ENCODE measurements at places on chromosomes 5 and 9.

- DNase-seq = no peak
Measured at GRCh38 chr5:561408-561807, 37.2 kb upstream of the SLC9A3 start.

DNA sequence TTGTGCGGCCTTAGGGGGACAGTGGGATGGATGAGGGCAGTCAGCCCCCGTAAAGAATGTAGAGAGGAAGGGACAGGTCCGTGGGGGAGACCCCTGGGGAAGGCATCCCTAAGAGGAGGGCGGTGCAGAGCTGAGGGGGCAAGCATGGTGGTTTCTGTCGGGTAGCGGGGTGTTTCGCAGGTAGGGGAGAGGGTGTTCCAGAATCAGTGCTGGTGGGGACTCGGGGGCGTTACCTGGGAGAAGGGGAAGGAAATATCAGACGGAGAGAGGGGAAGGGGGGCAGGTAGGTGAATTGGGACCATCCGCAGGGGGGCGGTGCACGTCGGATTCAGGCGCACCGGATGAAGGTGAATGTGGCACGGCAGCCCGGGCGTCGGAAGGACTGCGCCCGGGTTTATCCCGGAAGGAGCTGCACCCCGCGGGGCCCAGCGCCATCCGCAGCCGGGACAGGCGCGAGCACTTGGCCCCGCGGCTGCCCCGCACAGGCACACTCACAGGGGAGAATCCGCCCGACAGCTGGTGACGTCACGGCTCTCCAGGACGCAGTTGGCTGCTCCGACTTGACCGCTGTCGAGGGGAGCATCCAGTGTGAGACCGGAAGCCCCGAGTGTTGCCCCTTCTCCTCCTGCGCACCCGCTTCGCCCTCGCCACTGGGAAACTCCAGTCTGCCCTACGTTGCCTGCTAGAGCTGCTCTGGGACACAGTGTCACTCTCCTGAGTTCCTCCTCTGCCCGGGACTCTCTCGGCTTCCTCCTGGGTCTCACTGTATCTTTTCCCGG, 1.3 kb downstream of the CD72 start:
- DNase-seq = no peak

DNA sequence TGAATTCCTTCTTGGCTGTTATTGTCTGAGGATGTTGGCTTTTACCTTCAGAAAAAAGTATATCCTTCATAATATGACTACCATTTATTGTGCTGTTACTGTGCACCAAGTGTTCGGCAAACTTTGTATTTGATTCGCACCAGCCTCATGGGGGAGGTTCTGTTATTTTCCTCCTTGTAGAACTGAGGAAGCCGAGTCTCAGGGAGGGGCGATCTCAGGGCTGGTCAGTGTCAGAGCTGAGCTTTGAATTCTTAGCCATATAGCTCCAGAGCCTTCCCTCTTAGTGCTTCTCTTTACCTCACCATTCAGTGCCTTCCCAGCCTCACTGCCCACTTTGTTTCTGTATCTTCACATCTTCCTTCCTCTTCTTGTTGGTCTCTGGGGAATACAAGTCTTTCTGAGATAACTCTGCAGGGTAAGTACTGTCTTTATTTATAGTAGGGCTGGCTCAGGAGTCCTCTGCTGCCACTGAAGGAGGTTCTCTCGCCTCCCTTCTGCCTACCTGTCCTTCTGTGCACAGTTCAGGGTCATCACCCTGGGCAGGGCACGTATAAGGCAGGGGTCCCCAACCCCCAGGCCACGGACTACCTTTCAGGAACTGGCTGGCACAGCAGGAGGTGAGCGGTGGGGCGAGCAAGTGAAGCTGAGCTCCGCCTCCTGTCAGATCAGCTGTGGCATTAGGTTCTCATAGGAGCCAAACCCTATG, 48.4 kb downstream of the GALNT10 start:
- no peak for DNase-seq

GRCh38 chr9:8832955-8833354, 1033.4 kb upstream of the DMAC1 start:
- DNase-seq = no peak

DNA sequence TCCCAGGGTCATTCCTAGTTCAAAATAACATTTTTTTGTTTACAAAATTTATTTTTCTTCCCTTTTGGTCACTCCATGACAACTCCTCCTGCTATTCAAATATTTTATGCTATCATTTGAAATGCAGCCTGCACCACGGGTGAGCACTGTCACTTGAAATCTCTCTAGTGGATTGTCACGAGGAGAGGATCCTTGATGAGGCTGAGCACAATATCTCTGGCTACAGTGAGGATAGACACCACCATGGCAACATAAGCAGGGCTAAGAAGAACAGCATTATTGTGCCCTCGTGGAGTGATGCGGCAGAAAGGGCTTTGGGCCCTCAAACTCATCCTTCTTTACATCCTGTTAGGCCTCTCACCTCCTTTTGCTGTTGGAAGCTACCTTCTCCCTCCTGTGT, 321.9 kb downstream of the RAB3C start:
- no peak for DNase-seq

GRCh38 chr9:77307166-77307565, 129.8 kb downstream of the VPS13A start:
- DNase-seq = no peak

DNA sequence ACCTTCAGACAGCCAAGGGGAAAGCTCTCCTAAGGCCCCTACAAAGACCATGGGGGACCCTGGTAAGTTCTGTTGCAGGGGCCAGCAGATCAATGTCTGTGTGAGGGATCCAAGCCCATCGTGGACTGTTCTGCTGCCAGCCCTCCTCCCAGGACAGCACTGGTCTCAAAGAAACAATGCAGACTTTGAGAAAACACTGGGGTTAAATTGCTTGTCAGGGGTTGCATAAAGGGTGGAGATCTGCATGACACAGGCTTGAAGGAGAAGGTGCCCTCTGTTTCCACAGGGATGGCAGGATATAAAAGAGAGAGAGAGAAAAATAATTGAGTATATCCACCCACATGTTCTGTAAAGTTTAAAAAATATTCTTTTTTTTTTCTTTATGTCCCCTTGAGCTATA, 157.6 kb upstream of the TBC1D2 start:
- DNase-seq = no peak

DNA sequence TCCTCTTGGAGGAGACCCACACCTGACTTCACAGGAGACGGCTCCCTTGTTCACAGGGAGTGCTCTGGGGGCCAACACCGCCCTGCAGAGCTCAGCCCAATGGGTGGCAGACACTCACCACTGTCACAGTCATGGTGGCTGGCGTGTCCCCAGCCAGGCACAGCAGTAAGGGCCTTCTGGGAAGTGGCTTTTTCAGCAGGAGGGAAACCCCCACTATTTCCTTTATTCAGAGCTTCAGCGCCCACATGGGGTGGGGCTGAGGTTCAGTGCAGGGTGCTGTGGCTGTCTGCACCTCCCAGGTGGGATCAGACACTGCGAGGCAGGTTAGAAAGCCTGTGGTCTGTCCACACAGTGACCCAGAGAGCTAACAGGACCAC, 3.6 kb upstream of the SNAPC4 start:
- no peak for DNase-seq

- DNase-seq = no peak
Measured at GRCh38 chr5:40736103-40736875, 19.5 kb downstream of the TTC33 start.

DNA sequence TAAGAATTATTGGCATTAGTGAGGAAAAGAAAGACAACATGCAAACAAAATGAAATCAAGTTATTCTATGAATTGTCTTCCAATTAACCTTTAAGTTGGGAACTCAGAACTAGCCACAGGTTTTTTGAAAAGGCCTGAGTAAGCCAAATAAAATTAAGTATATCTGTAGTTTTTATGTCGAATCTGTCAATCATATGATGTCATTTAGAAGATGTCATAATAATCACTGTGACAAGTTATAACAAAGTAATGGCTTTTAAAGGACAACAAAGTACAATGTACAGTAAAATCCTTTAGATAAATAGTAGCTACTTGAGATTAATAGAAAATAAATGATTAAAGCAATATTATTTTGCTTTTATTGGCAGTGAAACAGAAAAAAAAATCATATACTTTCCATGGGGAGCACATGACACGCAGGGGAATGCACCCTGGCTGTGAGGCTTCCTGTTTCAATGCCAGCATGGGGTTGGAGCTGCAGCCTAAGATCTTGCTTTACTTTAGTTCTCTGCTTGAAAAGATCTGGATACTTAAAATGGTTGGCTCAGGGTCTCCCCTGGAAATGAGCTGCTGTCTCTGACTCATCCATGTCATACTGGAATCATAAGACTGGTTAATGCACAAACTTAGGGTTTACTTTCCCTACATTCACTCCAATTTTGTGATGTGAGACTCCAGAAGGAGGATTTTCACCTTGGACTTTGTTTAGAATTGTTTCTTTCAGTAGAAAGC, 284.3 kb downstream of the TAF11L14 start:
- DNase-seq = no peak

DNA sequence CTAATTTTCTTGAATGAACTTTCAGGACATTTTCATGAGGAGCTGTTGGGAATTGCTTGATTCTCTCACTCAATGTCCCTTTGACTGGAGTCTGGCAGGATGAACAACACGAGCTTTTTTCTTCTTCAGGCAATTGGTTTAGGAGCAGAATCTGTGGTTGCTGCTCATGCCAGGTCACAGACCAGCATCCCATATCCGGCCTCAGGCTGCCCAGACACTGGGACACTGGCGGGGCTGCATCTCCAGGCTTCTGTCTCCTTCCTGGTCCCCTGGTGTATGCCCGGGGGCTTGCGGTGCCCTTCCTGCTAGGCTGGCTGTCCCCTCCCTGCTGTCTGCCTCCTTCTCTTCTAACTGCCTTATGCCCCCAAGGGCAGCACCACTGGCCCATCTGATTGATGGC, 311.5 kb upstream of the DAP start:
- DNase-seq = no peak

- DNase-seq = no peak
Measured at GRCh38 chr9:89457376-89457855, 40.5 kb downstream of the SEMA4D start.

DNA sequence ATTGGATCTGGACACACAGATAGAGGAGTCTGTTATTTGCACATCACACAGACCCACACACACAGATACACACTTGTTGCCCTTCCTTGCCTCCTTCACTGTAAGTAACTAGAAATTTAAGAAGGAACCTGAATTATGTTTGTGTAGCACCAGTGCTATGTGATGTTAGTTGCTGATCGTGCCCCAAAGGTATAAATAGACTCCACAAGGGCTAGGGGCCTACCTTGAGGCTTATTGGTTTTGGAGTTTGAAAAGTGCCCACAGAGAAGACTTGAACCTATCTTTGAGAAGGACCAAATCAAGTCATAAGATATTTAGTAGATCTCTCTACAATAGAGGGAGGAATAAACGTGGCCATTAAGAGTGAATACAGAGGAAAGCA, 8.8 kb upstream of the TGFBI start:
- DNase-seq = no peak

GRCh38 chr9:113588242-113588810, 124.8 kb downstream of the RGS3 start:
- DNase-seq = no peak

- DNase-seq = no peak
Measured at GRCh38 chr9:135350003-135350315, 129.6 kb upstream of the PPP1R26 start.

GRCh38 chr9:136198605-136199083, 6.3 kb downstream of the LHX3 start:
- no peak for DNase-seq

- no peak for DNase-seq
Measured at GRCh38 chr5:54224103-54224826, 86.1 kb downstream of the ARL15 start.
